Activated CD8-positive, alpha-beta T cell treated with anti-CD3 and anti-CD28 coated beads for 36 hours (primary cell): ENCODE measurements at places on chromosomes 3 and 15. TPM values are rescaled to one million over a fixed set of nuclear protein-coding genes. Genes with fewer than 3 reads are reported as not detected.

- H3K4me1 ChIP-seq = peaks cover 27% of the 10 kb centered on the region
- no peaks in the 10 kb centered on the region for H3K27me3 ChIP-seq
- peaks cover 5% of the 10 kb centered on the region for H3K36me3 ChIP-seq
Measured at GRCh38 chr15:78264304-78265136, at the start of gene DNAJA4. Gene DNAJA4 (plus strand): TSS chr15:78264562. CDS start chr15:78264764, 202 bp downstream.

- H3K36me3 ChIP-seq = no peaks in the 10 kb centered on the region
- no peak for DNase-seq
- H3K27ac ChIP-seq = no peak overlapping the region
- no peaks in the 10 kb centered on the region for H3K27me3 ChIP-seq
- H3K4me3 ChIP-seq = no peak overlapping the region
- no peaks in the 10 kb centered on the region for H3K4me1 ChIP-seq
Measured at GRCh38 chr3:24294150-24294549, 200.5 kb downstream of the THRB start.

Gene SLC12A1
- not detected for total RNA-seq

DNA sequence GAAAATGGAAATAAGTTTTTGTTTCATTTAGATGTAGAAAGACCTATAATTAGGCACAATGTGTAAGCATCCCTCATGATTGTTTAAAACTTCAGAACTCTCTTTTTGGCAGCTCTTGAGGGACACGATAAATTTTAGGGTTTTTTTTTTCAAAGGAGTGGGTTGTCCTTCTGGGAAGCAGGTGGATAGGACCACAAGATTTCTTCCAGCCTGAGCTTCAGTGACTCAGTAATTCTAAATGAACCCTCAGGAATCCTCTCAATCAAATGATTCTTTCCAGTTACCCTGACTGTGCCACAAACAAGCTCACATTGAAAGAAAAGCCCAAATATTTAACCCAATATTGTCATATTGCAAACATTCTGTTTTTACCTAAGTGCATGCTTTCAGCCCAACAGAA is 45.1 kb downstream of the COL8A1 start:
- no peaks in the 10 kb centered on the region for H3K36me3 ChIP-seq
- no peaks in the 10 kb centered on the region for H3K4me1 ChIP-seq
- H3K4me3 ChIP-seq = no peak overlapping the region
- H3K27me3 ChIP-seq = peaks cover 9% of the 10 kb centered on the region
- no peak for DNase-seq

Gene ITPKA
- total RNA-seq = 6.1 TPM

Gene SLC7A14
- not detected for total RNA-seq

GRCh38 chr15:62456011-62456920 is 291.2 kb upstream of the C2CD4B start:
- H3K36me3 ChIP-seq = no peaks in the 10 kb centered on the region
- H3K4me3 ChIP-seq = no peak overlapping the region
- no peak for DNase-seq
- H3K27ac ChIP-seq = no peak overlapping the region
- H3K27me3 ChIP-seq = no peaks in the 10 kb centered on the region

GRCh38 chr3:9122732-9123364 is 126.6 kb downstream of the SRGAP3 start:
- H3K27me3 ChIP-seq = no peaks in the 10 kb centered on the region
- no peak overlapping the region for H3K4me3 ChIP-seq
- no peak overlapping the region for H3K27ac ChIP-seq
- no peak for DNase-seq
- no peaks in the 10 kb centered on the region for H3K4me1 ChIP-seq

DNA sequence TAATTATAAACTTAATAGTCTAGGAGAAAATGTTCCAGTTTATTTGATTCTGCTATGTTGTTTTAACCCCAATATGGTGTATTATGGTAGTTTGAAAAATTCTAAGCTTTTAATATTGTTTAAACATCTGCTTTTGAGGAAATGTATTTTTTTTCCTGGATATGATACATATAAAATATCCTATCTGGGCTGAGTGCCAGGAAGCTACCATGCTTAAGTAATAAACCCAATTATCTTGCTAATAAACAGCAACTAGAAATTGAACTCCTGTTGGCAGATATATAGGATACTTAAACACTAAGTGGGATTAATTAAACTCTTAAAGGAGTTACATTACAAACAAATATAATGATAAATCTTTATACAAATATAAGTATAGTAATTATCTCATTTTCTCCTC is 293.7 kb upstream of the GRM7 start:
- no peak overlapping the region for H3K4me3 ChIP-seq
- no peak for DNase-seq
- H3K36me3 ChIP-seq = no peaks in the 10 kb centered on the region
- no peaks in the 10 kb centered on the region for H3K27me3 ChIP-seq
- H3K27ac ChIP-seq = no peak overlapping the region

DNA sequence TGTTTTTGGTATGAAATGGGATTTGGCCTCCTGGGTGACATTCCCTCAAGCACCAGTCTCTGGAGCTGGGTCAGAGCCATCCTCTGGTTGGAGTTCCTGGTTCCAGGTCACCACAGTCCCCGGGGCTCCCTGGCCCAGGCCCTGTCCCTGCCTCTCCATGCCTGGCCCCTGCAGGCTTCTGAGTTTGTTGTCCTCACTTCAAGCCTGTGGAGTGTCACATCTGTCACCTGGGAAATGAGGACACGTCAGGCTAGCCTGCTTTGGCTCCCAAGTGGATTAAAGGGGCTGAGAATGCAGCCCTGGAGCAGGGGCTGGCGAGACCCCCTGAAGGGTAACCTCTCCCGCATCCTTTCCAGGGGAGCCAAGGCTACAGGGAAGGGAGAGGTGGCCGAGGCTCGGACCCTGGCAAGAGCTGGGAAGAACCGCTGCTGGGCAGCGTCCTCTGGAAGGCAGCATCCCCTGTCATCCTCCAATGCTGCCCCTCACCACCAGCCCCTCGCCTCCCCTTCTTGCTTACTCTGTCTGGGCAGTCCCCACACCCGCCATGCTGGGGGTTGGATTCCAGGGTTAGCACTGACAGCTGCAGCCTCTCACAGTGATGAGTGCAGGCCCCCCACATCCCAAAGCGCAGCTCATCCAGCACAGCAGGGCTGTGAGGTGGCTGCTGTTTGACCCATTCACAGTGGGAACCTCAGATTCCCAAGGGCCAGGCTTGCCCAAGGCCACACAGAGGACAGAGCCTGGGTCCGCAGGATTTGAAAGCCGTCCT is 75.5 kb upstream of the IQSEC1 start:
- peaks cover 4% of the 10 kb centered on the region for H3K4me1 ChIP-seq
- DNase-seq = no peak
- no peaks in the 10 kb centered on the region for H3K27me3 ChIP-seq

DNA sequence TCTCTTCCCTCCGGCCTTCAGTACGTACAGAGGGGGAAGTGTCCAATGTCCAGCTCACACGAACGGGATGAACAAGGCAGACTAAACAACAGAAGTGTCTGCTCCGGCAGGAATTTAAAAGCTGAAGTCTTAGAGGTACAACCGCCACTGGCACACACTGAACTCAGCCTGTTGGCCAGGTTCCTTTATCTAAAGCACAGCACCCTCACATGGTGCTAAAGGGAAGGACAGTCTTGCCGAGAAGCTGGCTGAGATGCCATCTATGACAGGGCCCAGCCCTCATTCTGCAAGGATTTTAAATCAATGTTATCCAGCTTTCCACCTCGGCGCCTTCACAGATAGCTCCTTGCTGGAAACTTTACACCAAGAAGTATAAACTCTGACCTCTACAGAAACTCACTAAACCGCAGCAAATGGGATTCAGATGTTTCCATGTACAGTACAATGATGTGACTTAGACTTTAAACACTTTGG is 2.8 kb downstream of the ADAMTS17 start:
- H3K27me3 ChIP-seq = peaks cover 7% of the 10 kb centered on the region
- DNase-seq = peak; percentile 80
- peaks cover 29% of the 10 kb centered on the region for H3K4me1 ChIP-seq
- H3K36me3 ChIP-seq = no peaks in the 10 kb centered on the region
- H3K4me3 ChIP-seq = peak overlapping the region; percentile 62

- no peak overlapping the region for H3K4me3 ChIP-seq
- peaks cover 6% of the 10 kb centered on the region for H3K4me1 ChIP-seq
- peaks cover 34% of the 10 kb centered on the region for H3K27me3 ChIP-seq
Measured at GRCh38 chr3:156135921-156136638, 15.7 kb downstream of the KCNAB1 start.

- H3K4me3 ChIP-seq = no peak overlapping the region
- H3K36me3 ChIP-seq = no peaks in the 10 kb centered on the region
- no peak for DNase-seq
- H3K4me1 ChIP-seq = no peaks in the 10 kb centered on the region
Measured at GRCh38 chr3:127077505-127078064, 94.7 kb downstream of the PLXNA1 start.

Gene ATP13A5
- total RNA-seq = not detected

DNA sequence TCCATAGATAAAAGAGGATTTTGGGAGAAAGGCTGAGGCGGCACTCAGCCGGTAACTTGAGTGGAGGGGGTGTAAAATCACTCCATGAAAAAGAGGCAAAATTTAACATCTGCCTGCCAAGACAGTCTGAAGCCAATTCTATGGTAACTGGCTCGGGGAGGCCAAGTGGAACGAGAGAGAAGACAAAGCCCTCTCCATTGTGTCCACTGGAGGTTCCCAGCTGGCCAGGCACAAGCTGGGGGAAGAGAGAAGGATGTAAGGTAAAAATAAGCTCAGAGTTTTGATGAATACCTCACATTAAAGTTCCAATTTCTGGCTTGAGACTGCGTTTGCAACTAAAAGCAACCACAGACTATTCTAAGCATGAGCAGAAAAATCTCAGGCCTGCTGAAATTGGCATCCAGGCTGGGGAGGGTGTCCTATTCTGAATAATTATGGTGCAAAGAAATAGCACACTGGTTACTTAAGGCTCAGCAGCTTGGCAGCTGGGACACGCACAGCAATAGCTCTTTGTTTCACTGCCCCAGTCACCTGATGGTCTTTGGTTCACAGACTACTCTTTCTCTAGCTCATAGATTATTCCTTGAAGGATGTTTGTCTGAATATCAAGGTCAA is 48.8 kb downstream of the CHRD start:
- no peaks in the 10 kb centered on the region for H3K4me1 ChIP-seq
- H3K27me3 ChIP-seq = peaks cover 3% of the 10 kb centered on the region
- no peak for DNase-seq
- no peaks in the 10 kb centered on the region for H3K36me3 ChIP-seq

DNA sequence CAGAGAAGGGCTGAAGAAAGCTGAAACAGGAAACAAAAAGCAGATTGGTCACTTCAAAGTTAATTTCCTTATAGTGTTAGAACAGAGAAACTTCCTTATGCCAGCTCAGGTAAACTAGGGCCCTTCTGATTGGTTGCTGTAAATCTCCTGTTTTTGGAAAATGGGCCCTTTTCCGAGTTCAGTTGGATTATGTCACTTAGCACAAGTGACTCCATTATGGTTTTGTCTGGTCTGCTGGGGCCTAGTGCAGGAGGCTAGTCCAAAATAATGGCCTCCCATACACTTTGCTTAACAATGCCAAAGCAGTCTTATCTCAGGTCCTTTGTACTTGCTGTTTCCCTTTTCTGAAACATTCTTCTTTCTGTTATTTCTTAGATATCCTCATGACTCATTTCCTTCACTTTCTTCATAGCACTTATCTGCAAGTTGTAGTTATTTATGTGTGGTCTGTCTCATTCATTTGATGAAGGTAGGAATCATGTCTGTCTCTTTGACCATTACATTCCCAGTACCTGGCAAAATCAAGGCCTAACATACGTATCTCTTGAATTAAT is 7.7 kb upstream of the DCP1A start:
- H3K4me3 ChIP-seq = no peak overlapping the region
- no peaks in the 10 kb centered on the region for H3K36me3 ChIP-seq
- H3K27ac ChIP-seq = no peak overlapping the region
- no peaks in the 10 kb centered on the region for H3K27me3 ChIP-seq
- DNase-seq = no peak

Gene RBP2
- not detected for total RNA-seq

- H3K4me3 ChIP-seq = no peak overlapping the region
- H3K27ac ChIP-seq = peak overlapping the region; percentile 59
- DNase-seq = no peak
- H3K36me3 ChIP-seq = peaks cover 14% of the 10 kb centered on the region
Measured at GRCh38 chr15:64696481-64696880, 78.9 kb downstream of the RBPMS2 start.

- no peak overlapping the region for H3K27ac ChIP-seq
- no peak for DNase-seq
- H3K36me3 ChIP-seq = peaks cover 31% of the 10 kb centered on the region
- no peaks in the 10 kb centered on the region for H3K4me1 ChIP-seq
- no peaks in the 10 kb centered on the region for H3K27me3 ChIP-seq
- no peak overlapping the region for H3K4me3 ChIP-seq
Measured at GRCh38 chr3:45646051-45646585, 43.1 kb upstream of the SACM1L start.

Gene PLSCR2
- total RNA-seq = not detected

DNA sequence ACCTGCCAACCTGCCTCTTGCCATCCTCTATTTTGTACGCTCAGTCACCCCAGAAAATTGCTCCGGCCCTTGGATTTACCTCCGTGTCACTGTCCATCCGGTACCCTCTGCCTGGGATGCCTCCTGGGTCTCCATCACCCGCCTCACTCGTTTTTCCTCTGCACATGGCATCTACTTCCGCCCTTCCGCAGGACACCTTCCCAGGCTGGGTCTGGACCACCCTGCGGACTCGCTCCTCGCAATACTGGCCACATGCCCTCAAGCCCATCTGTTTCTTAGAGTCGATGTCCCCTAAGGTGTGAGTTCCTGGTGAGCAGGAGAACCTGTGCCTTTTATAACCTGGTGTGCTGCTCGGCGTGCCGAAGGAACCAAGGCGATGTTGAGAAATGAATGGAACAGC is 58.5 kb downstream of the APBA2 start:
- H3K4me1 ChIP-seq = peaks cover 80% of the 10 kb centered on the region
- H3K27ac ChIP-seq = no peak overlapping the region

DNA sequence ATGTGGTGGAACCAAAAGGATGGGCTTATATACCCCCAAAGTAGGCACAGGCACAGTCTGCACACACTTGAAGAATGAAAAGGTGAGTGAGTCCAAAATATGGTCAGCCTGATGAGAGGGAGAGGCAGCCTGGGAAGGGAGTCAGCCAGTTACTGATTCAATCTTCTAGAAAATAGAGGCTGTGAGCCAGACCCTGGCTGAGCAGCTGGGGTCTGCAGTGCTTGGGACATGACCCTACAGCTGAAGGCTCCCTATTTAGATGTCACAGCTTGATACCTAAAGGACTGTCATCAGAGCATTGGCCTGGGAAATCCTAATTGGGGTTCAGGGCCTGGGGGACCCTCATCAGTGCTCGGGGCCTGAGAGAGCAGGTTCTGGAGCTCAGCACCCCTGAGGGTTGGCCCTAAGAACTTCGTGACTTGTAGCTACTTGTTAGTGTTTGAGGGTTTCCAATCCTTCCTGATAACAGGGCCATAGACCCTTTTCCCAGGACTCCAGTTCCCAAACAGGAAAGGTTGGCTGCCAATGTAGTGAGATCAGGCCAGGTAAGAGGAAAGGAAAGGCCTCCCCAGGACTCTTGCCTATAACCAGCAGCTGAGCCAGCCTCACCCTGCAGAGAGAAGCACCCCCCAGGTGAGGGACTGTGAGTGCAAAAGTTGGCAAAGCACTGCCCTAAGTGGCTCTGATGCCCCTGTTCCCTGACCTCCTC is 54.7 kb upstream of the SLCO2A1 start:
- no peak for DNase-seq
- no peaks in the 10 kb centered on the region for H3K4me1 ChIP-seq
- H3K4me3 ChIP-seq = no peak overlapping the region
- no peaks in the 10 kb centered on the region for H3K27me3 ChIP-seq
- no peak overlapping the region for H3K27ac ChIP-seq
